ENCODE measurements at places on chromosomes 16 and 17. TPM values are rescaled to one million over a fixed set of nuclear protein-coding genes. Genes with fewer than 3 reads are reported as not detected.

Gene TM4SF5
- polyA plus RNA-seq = not detected

GRCh38 chr17:49505854-49506253, 10.8 kb downstream of the NGFR start:
- no peak for DNase-seq

Gene ARL17A
- polyA plus RNA-seq = 47.4 TPM

- DNase-seq = no peak
Observed at GRCh38 chr17:61405686-61406536, 6.3 kb downstream of the TBX2 start.

Gene HLF
- polyA plus RNA-seq = 27.5 TPM

GRCh38 chr16:66569827-66570405, 3.7 kb downstream of the CMTM1 start:
- no peak for DNase-seq

GRCh38 chr16:29898804-29899515, 390 bp downstream of the SEZ6L2 start:
- DNase-seq = no peak

Gene TBC1D3L
- polyA plus RNA-seq = 60.0 TPM

Gene MAF
- 72.7 TPM for polyA plus RNA-seq

DNA sequence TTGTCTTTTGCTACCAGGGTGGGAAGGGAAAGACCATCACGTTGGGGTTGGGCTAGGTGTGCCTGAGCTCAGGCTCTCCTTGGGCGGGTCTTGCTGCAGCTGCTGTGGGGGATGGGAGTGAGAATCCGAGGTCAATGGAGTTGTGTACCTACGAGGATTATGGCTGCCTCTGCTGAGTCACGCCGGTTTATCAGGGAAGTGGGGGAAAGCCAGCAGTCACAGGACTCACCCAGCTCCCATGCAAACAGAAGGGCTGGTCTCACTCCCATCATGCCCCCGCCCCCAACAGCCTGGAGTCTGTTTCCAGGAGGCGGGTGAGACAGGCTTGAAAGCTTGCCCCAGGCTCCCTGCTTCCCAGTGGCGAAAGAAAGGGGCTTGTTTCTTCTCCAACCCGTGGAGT, 1259.0 kb upstream of the GOT2 start:
- no peak for DNase-seq

Gene ZMYND15
- polyA plus RNA-seq = 2.5 TPM

Gene KRT39
- not detected for polyA plus RNA-seq

DNA sequence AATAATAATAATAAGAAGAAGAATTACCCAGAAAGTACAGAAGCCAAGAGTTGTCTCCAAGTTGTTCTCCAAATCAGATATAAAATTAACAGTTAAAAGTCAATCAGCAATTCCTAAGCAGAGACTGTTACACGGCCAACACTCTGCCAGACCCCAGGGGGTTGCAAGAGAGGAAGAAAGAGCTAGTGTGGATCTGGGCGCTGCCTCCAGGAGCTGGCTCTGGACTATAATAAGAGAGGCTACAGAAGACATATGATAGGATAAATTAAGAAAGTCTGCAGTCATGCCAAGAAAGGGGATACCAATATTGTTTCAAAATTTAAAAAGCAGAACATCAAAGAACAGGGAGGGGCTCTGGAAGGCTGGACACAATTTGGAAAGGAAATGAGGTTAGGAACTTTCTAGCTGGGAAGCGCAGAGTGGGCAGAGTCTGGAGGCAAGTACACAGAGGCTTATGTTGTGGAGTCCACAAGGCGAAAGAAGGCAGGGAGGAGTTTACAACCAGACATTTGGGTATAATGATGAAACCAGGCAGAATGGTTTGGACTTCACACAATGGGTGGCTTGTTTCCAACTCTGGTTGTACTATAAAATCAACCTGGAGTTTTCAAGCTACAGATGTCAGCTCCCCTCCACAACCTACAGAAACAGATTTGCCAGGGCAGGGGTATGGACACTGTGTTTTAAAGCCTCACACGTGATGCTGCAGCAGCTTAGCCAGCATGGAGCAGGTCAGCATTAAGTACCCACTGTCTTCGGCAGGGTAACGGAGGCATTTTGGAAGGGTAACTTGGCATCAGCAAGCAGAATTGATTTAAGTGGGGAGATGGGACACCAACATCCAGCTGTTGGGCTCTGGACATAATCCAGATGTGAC, 49.4 kb downstream of the SLC39A11 start:
- DNase-seq = no peak

DNA sequence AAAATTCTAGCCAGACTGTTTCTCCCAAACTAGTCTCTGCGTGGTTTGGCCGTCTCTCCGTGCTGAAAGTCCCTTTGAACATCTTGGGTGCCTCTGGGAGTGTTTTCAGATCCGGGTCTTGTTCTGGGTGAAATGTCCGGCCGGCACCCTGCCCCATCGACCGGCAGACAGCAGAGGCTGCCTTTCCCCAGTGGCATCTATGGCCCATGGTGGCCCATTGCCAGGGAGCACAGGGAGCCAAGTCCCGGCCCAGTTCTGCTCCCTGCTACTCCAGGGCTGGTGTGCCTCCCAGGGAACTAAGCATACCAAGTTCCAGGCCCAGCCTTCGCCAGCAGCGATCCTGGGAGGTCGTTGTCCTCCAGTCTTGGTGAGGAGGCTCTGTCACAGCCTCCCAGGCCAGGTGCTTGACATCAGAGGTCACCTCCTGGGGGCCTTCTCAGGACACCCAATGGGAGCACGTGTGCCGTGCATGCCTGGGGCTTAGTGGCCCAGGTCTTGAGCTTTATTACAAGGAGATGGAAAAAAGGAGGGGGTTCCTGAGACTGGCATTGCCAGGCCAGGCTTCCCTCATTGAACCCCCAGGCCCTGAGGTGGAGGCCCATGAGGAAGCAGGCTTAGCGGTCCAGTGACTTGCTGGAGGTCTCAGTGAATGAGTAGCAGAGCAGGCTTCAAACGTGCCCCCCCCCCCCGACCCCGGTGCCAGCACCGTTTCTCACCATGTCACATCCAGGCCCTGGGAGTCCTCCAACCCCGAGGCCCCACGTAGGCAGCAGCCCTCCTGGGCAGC, 54.0 kb downstream of the PGS1 start:
- DNase-seq = no peak

DNA sequence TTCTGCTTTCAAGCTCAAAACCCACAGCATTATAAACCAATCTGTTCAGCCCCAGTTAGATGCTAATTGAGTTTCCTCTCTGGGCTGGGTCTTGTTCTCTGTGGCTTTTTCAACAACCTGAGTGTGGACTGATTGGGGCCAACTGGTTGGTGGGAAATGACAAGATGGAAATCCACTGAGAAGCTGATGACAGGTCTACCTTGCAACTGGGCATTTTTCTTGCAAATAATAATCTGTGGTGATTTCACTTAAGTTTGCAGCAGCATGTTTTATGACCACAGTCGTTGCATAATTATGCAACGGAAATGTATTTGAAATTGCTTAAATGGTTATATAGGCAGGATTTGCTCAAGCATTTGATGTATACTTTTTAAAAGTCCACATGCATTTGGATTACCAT, 69.9 kb downstream of the AKAP1 start:
- DNase-seq = no peak

DNA sequence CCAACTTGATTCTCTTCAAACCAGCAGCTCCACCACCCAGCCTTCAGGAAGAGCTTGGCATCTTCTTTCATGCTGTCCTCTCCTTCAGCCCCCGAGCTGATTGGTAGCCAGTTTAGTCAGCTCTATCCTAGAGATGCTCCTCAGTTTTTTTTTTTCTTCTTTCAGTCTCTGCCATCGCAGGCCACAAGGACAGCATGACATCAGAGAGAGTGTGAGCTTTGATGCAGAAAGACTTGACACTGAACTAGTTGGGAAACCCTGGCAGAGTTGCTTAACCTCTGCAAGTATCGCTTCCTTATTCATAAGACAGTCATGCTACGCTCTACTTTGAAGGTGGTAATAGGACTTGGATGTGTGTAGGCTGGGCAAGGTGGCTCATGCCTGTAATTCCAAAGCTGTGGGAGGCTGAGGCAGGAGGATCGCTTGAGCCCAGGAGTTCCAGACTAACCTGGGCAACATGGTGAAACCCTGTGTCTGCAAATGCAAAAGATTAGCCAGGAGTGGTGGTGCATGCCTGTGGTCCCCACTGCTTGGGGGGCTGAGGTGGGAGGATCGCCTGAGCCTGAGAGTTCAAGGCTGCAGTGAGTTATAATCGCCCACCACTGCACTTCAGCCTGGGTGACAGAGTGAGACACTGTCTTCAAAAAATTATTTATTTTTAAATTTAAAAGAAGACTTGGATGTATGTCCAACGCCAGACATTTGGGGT, 2.6 kb downstream of the CD300LB start:
- DNase-seq = no peak

GRCh38 chr16:25279491-25279890, 21.8 kb upstream of the ZKSCAN2 start:
- DNase-seq = no peak

All from spinal cord (tissue), 10 donors.